ENCODE measurements at places on chromosomes 3 and 15.

DNA sequence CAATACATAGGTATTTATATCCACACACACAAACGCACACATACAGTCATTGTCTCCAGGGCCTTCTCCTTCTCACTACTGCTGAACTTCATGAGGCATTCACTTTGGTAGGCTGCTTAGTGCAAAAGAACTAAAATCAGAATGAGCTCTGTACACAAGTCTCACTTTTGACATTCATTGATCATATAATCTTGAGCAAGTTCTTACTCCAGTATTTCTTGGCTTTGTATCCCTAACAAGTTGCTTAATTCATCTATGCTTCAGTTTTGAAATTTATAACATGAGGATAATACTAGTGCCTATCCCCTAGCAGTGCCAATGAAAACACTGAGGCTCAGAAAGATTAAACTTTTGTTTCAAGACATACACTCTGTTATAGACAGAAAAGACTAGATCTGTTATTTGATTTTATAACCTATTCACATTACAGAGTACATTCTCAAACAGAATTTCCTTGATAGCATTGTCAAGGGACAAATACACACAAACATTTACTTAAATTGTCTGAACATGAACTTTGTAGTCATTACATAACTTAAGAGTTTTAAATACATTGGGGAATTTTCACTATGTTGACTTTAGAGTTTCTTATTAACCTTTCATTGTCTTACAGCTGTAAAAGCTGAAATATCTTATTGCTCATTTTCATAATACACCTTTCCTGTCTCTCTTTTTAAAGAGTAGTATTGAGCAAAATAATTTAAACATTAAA lies 55.0 kb upstream of the SI start:
- no peak for DNase-seq

DNA sequence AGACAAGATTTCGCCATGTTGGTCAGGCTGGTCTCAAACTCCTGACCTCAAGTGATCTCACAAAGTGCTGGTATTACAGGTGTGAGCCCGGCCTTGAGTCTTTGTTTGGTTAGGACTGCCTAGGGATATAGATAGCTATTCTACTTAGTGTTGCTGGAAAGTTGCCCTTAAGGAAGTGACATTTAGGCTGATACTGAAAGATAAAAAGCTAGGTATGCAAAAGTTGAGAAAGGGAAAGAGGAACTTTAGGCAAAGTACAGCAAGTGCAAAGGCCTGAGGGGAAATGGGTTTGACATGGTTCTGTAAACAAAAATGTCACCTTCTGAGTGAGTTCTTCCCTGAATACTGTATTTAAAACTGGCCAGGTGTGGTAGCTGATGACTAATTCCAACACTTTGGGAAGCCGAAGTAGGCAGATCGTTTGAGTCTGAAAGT lies 111.5 kb downstream of the ZNF609 start:
- no peak for DNase-seq

DNA sequence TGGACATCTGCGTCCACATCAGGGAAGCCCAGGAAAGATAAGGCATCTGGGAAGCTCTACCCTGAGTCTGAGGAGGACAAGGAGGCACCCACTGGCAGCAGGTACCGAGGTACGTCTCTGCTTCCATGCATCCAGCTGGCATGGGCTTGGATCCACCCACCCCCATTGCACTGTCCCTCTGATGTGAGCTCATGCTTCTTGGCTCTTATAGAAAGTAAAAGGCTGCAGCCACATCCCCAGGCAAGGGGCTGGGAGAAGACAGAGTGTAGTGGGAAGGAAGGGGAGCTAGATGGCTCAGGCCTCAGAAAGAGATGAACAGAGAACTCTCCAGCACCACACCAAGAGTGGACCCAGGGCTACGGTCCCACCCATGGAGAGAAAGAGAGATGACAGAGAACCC lies 18.2 kb downstream of the PTH1R start:
- DNase-seq, result peak; percentile 68

GRCh38 chr3:87390353-87390752 lies 114.0 kb upstream of the POU1F1 start:
- DNase-seq, result no peak

- DNase-seq, result no peak
These were observed 55.2 kb downstream of the TMOD3 start for GRCh38 chr15:51884517-51885236.

GRCh38 chr3:151085227-151085888 lies at the start of gene MED12L:
MED12L (plus strand) TSS chr3:151085664; CDS start chr3:151086927, 1,263 bp downstream.
- peak; percentile 90 for DNase-seq

GRCh38 chr15:101504866-101505609 lies 15.5 kb upstream of the PCSK6 start:
- no peak for DNase-seq

GRCh38 chr15:80636675-80637074 lies 58.4 kb upstream of the ABHD17C start:
- no peak for DNase-seq

- no peak for DNase-seq
These were observed 618.0 kb downstream of the CADM2 start for GRCh38 chr3:85576697-85577200.

DNA sequence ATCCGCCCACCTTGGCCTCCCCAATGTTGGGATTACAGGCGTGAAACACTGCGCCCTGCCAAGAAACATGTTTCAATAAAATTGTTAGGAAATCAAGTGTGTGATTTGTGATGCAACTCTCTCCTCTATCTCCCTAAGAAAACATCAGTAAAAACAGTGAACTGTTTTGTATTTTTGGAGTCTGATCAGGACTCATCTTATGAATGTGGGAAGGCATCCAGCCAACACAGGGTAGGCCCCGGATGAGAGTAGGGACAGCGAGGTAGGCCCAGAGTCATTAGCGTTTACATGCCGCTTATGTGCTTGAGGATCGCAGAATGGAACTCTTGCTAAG lies 884 bp upstream of the GLYCTK start:
- DNase-seq, result no peak

- no peak for DNase-seq
These were observed 32.0 kb upstream of the ZNF445 start for GRCh38 chr3:44509393-44509921.

- peak; percentile 67 for DNase-seq
These were observed 102.9 kb downstream of the ADCY5 start for GRCh38 chr3:123346021-123346420.

GRCh38 chr3:149954812-149955211 lies 15.9 kb downstream of the PFN2 start:
- DNase-seq, result no peak

- DNase-seq, result no peak
These were observed 96.6 kb downstream of the EFL1 start for GRCh38 chr15:82165948-82166376.

DNA sequence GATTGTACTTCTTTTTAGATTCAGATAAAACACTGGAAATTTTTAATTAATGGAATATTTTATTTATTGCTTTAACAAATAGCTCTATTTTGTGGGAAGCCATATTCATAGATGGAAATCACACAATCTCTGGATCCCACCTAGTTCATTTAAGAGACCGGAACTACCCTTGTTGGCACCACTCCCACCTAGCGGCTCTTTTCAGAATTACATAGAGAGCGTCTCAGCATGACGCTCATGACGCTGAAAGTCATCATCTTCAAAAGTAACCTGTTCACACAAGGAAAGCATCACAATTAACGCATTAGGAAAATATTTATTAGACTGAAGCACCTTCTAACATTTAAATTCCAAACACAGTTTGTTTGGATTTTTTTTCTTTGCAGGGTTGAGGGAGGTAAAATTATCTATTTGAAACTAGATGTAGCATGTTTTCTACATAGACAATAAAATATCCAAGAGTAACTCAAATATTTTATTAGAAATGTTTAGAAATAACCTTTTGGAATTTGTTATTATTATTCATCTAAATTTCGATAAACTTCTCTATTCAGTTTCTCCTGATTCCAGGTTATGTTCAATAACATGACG lies 214.9 kb upstream of the ARRDC4 start:
- no peak for DNase-seq

DNA sequence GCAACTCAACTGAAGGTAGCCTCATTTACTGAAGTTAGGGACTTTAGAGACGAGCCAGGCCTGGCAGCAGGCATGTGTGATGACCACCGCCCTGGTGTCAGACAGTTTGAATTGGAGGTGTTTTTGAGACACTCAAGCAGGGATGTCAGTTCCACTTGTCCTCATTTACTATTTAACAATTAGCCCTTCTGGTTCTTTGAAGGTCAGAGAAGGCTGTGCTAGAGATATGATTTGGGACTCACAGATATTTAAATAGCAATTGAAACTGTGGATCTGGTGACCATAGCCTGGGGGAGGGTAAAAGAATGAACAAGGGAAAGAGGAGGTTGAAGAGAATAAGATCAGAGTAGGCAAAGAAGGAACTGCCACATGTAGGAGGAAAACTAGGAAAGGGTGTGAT lies 74.6 kb downstream of the REC114 start:
- DNase-seq, result no peak

DNA sequence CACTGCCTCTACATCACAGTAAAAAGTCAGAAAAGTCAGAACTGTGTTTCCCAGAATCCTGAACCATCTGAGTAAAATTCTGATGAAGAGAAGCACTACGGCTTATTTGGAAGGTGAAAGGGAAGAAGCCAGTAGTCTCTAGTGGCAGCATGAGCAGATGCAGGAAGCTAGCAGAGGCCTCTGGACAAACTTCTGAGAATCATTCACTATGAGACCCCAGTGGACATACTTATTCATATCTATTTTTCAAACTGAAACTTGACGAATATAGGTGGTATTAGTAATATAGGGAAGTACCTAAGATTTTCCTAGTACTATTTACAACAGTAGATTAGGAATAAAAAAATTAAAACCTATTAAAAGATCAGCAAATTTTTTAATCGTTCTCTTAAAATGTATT lies 272.8 kb upstream of the TTC14 start:
- DNase-seq, result no peak

DNA sequence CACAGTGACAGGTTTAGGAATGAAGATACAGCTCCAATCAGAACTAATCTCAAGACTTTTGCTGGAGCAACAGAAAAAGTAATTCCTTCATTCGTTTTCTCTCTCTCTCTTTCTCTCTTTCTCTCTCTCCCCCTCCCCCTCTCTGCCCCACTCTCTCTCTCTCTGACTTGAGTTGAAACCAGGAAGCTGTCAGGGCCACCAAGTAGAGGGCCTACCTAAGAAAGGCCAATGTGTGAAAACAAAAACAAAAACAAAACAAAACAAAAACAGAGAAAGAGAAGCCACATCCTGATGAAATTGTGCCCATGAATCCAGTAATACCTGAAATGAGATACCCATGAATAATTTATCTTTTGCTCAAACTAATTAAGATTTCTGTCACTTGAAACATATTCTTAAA lies 72.9 kb downstream of the ATP8B4 start:
- DNase-seq, result no peak

DNA sequence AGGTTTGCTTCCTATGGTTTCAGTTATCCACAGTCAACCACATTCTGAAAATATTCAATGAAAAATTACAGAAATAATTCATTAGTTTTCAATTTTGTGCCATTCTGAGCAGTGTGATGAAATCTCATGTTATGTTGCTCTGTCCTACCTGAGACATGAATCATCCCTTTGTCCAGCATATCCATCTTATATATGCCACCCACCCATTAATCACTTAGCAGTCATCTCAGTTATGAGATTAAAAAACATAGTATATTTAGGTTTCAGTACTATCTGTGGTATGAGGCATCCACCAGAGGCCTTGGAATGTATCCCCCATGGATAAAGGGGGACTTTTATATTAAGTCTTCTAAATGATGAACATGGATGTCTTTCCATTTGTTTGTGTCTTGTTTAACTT lies 64.7 kb upstream of the PROK2 start:
- DNase-seq, result no peak

- no peak for DNase-seq
These were observed 420.2 kb downstream of the SI start for GRCh38 chr3:164658125-164658524.

GRCh38 chr3:12658593-12659058 lies 5.3 kb downstream of the RAF1 start:
- no peak for DNase-seq

- no peak for DNase-seq
These were observed 82.3 kb downstream of the RBPMS2 start for GRCh38 chr15:64693134-64693533.

DNA sequence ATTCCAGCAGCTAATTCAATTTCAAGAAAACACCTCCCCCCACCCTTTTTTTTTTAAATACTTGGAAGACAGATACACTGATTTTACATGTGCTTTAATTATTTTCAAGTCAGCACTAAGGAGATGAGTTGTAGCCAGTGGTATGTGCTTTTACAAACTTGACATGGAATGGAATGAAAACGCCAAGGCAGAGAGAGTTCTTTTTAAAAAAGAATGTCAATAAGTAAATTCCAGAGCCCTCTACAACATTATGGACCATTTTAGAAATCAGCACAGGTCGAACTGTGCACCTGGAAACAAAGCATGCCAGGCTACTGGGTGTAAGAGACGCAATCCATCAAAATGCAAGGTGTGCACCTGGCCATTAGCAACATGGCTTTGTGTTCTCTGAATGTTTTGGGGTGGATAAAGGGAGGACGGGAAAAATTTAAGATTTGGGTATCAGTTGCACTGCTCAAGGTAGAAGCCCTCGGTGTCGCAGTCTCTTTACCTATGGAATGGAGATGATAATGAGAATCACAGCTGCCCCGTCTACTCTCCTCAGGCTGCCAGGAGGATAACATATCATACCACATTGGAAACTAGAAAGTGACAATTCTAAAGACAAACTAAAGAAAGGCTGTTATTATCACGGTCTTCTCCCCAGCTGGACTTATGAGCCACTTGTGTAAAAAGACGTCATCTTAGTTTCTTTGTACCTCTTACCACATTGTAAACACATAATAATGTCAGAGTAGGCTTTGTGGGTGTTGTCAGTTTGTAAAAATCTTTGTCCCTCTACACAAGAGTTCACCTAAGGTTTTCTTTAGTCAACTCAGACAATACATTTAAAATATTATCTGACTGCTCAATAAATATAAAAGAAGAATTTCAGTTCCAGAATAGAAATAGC lies 107.4 kb upstream of the PRICKLE2 start:
- no peak for DNase-seq

DNA sequence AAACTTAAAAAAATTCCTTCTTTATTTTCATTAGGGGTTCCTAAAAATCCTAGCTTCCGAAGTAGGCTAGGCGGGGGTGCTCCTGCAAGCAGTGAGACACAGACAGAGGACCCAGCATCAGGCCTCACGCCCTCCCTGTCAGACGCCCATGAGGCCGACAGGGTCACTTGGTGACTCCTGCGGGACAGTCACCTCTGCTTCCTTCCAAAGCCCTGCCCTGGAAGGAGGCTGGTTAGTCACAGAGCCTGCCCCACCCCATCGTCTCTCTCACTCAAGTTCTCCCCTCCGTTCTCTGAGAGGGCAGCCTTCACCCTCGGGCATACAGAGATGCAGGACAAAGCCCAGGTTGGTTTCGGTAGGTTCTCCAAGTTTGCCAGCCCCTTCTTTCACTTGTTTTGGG lies 38.6 kb downstream of the EHD4 start:
- DNase-seq, result peak; percentile 56

GRCh38 chr3:160127308-160127707 lies 97.9 kb upstream of the C3orf80 start:
- DNase-seq, result no peak

DNA sequence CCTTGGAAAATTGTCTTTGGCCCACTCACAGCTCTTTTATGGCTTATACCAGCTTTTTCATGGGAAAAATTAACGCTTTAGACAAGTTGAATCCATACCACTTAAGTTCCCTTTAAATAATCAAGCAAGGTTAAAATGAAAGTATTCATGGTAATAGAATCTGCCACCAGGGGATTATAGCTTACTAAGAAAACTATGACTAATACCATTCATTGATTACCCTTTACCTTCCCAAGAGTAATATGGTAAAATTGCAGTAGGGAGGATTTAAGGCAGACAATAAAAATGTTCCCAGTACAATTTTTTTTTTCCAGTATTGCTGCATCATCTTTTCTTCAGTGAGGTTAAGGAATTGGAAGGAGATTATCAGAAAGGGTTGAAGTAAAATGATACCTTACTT lies 641.1 kb upstream of the NAALADL2 start:
- DNase-seq, result no peak
